ENCODE measurements at places on chromosomes 7 and 10.

- no peak for DNase-seq
Measured at GRCh38 chr10:46006219-46006618, 24.2 kb downstream of the NCOA4 start.

- DNase-seq: no peak
Measured at GRCh38 chr7:101631224-101631714, 2.2 kb upstream of the MYL10 start.

- DNase-seq: no peak
Measured at GRCh38 chr7:128125816-128126215, 94.6 kb upstream of the LRRC4 start.

GRCh38 chr7:121752706-121753105 is 120.3 kb upstream of the PTPRZ1 start:
- no peak for DNase-seq

- DNase-seq: no peak
Measured at GRCh38 chr10:48215486-48216203, 58.9 kb downstream of the FRMPD2 start.

DNA sequence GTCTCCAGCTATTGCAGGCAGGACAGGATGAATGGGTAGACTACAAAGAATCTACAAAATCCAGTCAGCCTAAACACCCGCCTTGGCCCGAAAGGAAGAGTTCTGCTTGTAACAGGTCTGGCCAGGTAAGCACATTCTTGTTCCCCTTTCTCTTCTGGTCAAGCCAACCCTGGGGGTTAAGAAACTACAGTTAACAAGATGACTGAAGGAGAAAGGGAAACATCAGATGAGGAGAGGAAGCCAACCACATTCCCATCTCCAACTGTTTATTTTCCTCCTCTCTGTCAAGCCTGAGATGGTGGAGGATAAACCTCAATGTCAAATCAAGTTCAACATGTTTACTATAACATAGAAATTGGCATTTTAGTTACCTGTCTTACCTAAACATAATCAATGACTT is 198.9 kb downstream of the IPMK start:
- no peak for DNase-seq

GRCh38 chr7:142519079-142520078 is 229.9 kb upstream of the PRSS1 start:
- no peak for DNase-seq

GRCh38 chr10:14449293-14449815 is 118.6 kb upstream of the FRMD4A start:
- DNase-seq: no peak

GRCh38 chr7:139915268-139915863 is 86.3 kb downstream of the TBXAS1 start:
- DNase-seq: no peak

- DNase-seq: no peak
Measured at GRCh38 chr10:110779489-110779888, 92.2 kb upstream of the PDCD4 start.

GRCh38 chr7:81707196-81707595 is 62.7 kb downstream of the HGF start:
- DNase-seq: no peak

- no peak for DNase-seq
Measured at GRCh38 chr10:22911889-22912762, 15.7 kb upstream of the ARMC3 start.

- no peak for DNase-seq
Measured at GRCh38 chr10:29767968-29768367, 133.2 kb upstream of the SVIL start.

- DNase-seq: no peak
Measured at GRCh38 chr10:62866941-62867340, 50.8 kb upstream of the EGR2 start.

DNA sequence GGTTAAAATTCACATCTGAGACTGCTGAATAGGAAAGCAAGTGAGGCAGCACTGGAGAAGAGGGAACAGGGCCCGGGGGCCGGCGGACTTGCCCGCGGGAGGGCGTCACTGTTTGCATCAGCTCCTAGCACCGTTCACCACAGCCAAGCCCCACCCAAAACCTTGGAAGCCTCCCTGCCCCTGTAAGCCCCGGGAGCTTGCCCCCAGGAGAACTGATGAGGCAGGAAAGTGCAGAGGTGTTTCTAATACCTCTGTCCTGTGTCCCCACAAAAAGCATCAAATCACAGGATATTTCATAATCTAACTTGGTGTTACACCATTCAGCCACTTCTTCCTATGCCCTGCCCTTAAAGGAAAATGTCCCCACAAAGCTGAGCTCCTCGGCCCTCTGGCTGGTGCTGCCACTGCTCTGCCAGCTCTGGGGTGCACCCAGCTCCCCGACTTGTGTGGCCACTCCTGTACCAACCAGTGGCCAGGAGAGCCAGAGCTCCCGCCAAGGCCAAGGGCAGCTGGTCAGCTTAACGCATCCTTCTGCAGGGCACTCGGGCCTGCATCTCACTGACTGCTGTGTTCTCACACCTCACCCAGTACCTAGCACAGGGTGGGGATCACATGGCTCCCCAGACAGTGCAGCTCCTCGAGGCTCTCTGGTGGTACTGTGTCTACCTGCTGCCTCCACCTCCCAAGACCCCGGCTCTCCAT is 47.3 kb upstream of the CNPY1 start:
- no peak for DNase-seq

GRCh38 chr7:134533288-134533771 is 6.0 kb downstream of the AKR1B10 start:
- DNase-seq: no peak

DNA sequence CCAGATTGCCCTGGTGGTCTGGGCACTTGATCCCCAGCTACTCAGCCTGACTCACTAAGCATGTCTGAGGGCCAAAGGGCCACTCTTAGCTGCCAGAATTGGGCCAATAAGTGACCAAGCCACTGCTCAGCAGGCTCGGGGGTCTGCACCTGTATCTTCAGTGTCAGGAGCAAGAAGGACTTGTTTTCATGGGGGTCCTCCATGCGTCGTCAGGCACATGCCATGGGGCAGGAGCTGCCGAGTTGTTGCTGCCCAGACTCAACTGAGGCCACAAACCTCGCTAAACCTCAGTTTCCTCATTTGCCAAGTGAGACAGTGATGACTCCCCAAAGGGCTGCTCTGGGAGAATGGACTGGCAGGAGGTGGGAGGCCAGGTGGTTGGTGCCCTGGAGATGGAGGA is 158.6 kb upstream of the GDF10 start:
- DNase-seq: no peak

GRCh38 chr10:83516788-83517187 is 622.5 kb upstream of the GHITM start:
- no peak for DNase-seq

GRCh38 chr10:21496343-21497176 is 28.9 kb downstream of the SKIDA1 start:
- no peak for DNase-seq

- DNase-seq: no peak
Measured at GRCh38 chr7:29146888-29147609, 712 bp upstream of the CPVL start.

DNA sequence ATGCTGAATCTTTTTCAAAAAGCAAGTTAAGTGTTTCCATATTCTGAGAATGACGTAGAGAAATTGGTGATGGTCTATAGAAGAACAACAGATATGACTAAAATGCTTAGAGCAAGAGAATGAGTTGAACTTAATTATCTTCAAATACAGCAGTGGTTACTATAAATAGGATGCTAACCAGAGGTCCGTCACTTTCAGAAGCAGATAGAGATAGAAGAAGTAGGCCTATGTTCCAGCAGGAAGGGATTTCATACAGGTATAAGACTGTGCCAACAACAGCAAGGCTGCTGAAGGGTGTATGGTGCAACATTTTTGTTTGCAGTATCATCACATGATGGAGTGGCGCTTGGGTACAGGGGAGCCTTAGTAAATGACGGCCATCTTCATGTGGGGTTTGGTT is 68.6 kb downstream of the HBP1 start:
- no peak for DNase-seq

DNA sequence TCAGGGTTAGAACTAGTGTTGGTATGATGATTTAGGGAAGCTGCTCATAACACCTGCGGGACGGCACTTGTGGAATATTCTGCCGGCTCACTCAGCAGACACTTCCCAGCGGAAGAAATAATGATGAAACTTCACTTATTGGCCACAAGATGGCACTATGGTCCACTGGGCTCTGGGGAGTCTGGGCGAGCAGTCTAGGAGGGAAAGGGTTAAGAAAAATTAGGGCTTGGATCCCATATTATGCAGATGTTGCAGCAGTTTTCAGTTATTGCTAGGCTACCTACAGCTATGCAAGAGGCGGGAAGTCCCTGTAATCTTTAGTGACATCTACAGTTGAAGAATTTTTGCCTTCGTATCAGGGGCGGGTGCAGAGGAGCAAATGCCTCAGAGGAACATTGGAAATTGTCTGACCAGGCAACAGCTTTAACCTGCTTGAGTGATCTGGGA is 238.7 kb upstream of the PRSS58 start:
- DNase-seq: no peak

DNA sequence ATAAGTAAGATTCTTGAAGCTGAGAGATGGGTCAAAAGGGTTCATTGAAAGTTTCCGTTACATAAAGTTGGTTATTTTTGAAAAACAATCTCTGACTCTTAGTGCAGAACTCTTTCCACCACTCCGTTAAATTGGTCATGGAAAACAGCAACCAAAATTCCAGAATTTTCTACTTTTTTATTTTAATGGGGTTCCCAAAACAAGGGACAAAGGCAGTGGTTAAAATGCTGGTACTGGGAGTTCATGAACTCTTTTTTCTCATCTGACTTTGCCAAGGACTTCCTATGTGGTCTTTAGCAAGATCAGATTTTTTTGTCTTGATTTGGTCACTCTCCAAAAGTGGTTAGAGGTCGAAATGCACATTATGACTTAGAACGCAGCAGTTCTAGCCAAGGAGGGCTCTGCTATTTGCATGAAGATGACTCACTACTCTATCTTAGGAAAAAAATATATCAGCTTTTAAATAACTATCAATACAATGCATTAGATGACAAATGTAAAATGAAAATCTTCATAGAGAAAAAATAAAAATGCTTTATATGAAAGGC is 145.7 kb downstream of the REEP3 start:
- DNase-seq: no peak

- DNase-seq: no peak
Measured at GRCh38 chr7:108598153-108598552, 28.5 kb downstream of the DNAJB9 start.

DNA sequence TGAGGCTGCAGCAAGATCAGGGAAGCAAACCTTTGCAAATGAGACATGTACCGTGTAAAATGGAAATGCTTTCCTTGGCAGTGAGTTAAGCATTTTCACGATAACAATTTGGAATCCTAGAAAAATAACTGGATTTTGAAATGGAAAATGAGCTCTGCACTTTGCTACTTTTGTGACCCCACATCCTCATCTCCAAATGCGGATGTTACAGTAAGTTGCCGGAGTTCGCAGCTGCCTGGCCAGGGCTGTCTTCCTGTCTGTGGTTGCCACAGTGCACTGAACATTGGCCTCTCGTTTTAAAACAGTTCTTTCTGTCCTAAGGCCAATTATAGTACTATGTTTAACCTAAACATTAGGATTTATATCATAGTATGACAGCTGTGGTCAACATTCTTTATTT is 136.2 kb upstream of the FZD8 start:
- DNase-seq: no peak

GRCh38 chr7:144027070-144027469 is 21.7 kb upstream of the OR2A5 start:
- no peak for DNase-seq

- DNase-seq: no peak
Measured at GRCh38 chr7:30859940-30860496, 51.6 kb upstream of the AQP1 start.

DNA sequence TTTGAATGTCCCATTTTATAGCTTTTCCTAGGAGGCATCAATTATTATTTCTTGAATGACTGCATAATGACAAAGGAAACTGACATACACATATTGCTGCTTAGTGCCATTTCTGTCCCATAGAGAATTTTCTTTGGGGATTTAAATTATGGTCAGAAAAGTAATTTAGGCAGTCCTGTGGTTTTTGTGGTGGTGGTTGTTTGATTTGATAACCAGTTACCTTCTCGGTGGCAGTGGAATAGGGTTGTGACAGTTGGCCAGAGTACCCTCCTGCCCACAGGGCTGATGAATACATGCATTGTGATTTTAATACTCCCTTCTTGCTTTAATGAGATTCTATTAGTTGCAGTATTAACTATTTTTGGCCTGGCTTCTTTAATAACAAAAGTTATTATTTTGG is 6.6 kb upstream of the SGCE start:
- no peak for DNase-seq

- DNase-seq: no peak
Measured at GRCh38 chr10:2927958-2928840, 139.1 kb upstream of the PFKP start.

DNA sequence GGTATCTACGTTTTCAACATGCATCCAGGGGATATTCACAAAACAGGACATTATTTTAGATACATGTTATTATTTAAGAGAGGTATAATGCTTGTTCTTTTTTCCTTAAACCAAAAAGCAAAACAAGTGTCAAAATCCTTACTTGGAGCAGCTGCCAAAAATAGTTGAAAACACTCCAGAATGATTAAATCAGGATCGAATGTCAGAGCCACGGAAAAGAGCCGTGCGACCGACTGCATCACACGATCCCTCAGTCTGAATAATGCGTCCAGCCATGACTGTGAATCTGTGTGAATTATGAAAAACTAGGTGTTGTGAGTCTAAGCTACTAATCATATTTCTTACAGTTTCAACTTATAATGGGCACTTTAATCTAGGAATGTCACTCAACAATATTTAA is 126.0 kb downstream of the PARD3 start:
- no peak for DNase-seq

DNA sequence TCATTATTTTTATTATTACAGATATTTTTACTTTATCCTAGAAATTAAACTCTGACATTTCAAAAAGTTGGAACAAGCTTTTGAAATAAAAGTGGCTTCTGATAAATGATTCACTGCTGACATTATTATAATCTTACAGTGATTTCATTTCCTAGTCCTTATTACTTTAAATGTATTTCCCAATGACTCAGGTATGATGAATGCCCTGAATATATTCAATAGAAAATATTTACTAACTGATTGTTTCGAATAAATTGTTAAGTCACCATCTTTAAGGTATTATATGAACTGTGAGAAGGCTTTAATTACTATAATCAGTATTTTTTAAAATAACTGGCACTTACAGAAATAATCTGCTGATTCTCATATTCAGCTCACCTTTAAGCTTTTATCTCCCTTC is 21.6 kb downstream of the DKK1 start:
- no peak for DNase-seq

DNA sequence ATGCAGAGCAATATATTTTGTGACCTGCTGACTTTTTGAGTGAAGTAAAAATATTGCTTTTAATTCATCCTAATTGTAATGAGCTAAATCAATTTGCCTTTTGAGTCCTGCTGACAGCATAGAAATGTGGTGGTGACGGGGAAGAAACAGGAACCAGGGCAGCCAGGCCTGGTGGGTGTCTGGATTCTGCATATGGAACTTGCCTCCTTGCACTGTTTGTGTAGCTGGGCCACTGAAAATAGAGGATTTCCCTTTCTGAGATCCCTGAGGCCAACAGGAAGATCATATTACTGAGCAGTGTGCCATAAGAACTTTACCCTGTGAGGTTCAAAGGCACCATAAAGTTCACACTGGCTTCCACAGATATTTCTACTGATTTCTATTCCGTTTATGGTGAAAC is 488.4 kb upstream of the AKR1E2 start:
- no peak for DNase-seq

Measured in cortex of kidney (tissue), 1 donor.